ENCODE measurements at places on chromosomes 1 and 21. TPM values are rescaled to one million over a fixed set of nuclear protein-coding genes. Genes with fewer than 3 reads are reported as not detected.

MIS18A gene
- total RNA-seq = 4.7 TPM

- peaks cover 23% of the 10 kb centered on the region for H3K36me3 ChIP-seq
- ATAC-seq = no peak
- no peak overlapping the region for H3K4me3 ChIP-seq
Observed at GRCh38 chr1:204225841-204226735, 12.3 kb upstream of the GOLT1A start.

DNA sequence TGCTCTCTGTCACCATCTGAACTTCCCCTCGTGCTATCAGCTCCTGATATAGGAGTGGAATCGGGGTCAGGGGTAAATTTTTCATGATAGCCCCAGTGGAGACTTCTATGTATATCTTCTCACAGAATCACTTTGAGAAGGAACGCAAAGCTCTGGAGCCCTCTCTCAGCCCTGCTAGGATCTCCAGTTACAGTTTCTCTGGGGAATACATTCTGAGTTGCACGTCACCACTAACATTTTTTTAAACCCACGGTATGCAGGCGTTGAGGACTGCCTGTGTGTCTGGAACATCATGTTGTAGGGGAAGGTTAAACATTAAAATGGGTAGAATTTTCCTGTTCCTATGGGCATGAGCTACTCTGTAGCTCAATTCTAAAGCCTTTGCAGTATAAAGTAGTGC, 116.4 kb upstream of the FAM78B start:
- H3K36me3 ChIP-seq = no peaks in the 10 kb centered on the region
- peaks cover 11% of the 10 kb centered on the region for H3K27me3 ChIP-seq
- H3K4me3 ChIP-seq = no peak overlapping the region
- no peak overlapping the region for H3K27ac ChIP-seq
- H3K4me1 ChIP-seq = no peaks in the 10 kb centered on the region

- no peaks in the 10 kb centered on the region for H3K36me3 ChIP-seq
- H3K4me3 ChIP-seq = no peak overlapping the region
- no peaks in the 10 kb centered on the region for H3K27me3 ChIP-seq
- peak overlapping the region; percentile 89 for H3K27ac ChIP-seq
Observed at GRCh38 chr21:33945652-33946270, 30.2 kb upstream of the ATP5PO start.
